Activated gamma-delta T cell (primary cell): ENCODE measurements at places on chromosomes 11 and 22.
A peak's percentile ranks its signal among the peaks of the same experiment; 100 is the strongest.

DNA sequence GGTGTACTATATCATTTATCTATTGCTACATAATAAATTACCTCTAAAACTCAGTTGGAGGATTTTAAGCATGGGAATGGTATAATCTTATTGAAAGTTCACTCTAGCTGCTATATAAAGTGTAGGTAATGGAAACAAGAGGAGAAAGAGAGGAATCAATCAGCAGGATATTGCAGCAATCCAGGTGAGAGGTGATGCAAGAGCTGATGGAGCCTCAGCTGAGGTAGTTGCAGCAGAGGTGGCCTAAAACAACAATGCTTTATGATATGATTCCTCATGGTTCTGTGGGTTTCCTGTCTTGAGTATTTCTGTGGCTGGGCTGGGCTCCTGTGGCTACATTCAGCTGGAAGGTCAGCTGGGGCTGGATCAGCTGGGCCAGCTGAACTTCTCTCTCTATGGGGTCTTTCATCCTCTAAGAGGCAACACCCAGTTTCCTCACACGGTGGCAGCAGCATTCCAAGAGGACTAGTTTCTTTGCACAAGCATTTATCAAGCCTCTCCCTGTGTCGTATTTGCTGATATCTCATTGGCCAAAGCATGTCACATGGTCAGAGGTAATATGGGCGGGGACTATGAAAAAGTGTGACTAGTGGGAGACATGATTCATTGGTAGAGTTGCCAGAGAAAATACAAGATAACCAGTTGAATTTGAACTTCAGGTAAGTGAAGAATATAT is 135.4 kb upstream of the LARGE1 start:
- DNase-seq: no peak

DNA sequence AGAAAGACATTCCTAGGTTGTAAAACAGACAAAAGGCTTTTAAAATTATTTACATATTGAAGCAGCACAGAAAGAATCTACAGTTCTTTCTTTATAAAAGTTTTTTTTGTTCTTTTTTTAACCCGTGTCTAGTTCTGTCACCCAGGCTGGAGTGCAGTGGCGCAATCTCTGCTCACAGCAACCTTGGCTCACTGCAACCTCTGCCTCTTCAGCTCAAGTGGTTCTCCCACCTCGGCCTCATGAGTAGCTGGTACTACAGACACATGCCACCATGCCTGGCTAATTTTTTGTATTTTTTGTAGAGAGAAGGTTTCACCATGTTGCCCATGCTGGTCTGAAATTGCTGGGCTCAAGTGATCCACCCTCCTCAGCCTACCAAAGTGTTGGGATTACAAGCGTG is 3.8 kb upstream of the INCENP start:
- no peak for DNase-seq

DNA sequence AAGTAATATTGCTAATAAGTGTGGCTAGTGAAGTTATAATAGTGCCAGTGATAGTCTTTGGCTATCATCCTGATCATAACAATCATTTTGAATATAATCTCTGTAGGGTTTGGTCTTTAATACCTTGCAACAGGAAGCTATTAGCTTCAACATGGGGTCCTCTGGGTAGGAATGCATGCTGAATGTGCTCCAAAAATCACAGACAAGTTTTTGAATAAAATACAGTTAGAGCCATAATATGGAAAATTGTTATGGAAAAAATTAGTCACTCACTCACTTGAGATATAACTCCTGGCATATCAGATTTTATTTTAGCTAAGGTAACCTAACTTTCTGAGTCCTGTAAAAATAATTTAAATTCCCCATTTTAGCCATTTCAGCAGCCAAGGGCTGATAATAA is 95.4 kb upstream of the MTMR2 start:
- DNase-seq: no peak

GRCh38 chr11:95545116-95545875 is 244.3 kb downstream of the FAM76B start:
- DNase-seq: no peak

- no peak for DNase-seq
These were observed 58.6 kb downstream of the UVRAG start for GRCh38 chr11:75873417-75874221.

DNA sequence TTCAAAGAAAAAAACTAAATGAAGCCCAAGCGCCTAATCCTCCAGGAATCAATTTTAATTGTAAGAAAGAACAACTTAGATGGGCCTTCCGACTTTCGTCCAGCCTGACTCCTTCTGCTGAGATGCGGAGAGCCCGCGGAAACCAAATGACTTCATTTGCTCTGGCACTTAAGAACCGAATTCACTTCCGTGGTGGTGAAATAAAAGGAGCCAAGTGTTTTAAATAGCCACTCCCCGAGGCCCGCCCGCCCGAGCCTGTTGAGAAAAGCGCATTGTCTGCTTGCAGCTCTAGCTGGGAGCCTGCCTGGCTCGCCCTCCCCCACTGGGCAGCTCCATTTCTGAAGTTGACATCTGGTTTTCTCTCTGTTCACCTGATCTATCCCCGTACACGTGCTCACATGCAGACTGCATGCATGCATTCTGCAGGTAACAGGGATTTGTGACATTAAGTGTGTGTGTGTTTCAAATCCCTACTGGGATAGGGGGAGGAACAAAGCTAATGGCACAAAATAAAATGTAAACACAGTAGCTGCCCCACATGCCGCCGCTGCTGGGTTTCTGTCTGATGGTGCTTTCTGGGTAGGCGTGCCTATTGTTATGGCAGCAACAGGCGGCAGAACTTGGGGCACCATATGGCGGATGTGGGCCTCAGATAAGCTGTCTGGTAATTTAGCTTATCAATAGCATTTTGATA is 6.2 kb downstream of the TEAD1 start:
- no peak for DNase-seq

DNA sequence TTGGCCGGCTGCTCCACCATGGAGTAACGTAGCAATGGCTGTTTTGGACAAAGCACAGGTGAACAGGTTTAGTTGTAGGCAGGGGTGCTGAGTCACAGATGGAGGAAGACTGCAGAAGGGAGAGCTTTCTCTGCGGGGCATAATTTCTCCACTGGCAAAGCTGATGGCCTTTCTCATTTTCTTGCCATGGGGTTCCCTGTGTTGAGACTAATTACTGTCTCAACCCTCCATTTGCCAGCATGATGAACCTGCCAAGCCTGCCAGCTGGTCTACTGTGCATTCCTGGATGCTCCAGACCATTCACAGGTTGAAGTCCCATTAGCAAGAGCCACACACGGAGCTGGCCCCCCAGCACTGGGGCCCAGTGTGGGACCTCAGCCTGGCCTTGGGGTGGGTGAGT is 202.4 kb downstream of the BARX2 start:
- no peak for DNase-seq

DNA sequence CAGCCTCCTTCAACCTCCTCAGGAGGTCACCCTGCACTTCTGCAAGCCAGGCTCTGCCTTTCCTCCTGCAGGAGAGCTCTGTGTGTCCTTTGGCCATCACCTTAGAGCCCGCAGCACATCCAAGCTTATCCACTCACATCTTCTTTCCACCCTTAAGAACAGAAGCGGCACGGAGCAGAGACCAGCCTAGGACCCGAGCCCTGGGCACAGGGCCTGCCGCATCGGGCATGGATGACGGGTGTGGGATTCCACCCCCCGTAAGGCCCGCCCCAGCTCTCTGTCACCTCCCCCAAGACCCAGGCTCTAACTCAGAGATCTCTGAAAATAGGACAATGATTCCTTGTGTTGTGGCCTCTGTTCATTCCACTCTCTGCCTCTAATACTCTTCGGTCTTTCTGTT is 42.1 kb upstream of the PHF21B start:
- no peak for DNase-seq

- DNase-seq: no peak
These were observed 18.2 kb upstream of the CCDC134 start for GRCh38 chr22:41782316-41782715.

GRCh38 chr11:122691549-122692150 is 36.1 kb downstream of the UBASH3B start:
- no peak for DNase-seq

DNA sequence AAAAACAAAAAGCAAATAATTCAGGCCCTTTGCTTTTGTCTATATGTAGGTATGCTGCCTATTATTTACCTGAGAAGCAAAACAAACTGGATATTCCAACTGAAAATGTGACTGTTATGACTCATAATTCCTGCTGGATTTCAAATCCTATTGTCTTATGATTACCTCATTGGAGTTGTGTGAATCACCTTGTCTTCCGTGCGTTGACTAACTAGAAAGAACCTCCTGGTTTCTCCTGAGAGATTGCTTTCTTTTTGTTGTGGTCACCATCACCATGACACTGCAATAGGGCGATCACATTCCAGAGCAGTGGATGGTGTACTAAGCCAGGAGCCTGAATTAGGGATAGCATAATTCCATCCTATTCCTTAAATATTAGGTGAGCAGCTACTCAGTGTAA is 23.0 kb upstream of the EXPH5 start:
- no peak for DNase-seq

GRCh38 chr11:27910186-27910931 is 197.6 kb downstream of the KIF18A start:
- DNase-seq: no peak

GRCh38 chr11:73087730-73088129 is 54.4 kb downstream of the FCHSD2 start:
- no peak for DNase-seq

DNA sequence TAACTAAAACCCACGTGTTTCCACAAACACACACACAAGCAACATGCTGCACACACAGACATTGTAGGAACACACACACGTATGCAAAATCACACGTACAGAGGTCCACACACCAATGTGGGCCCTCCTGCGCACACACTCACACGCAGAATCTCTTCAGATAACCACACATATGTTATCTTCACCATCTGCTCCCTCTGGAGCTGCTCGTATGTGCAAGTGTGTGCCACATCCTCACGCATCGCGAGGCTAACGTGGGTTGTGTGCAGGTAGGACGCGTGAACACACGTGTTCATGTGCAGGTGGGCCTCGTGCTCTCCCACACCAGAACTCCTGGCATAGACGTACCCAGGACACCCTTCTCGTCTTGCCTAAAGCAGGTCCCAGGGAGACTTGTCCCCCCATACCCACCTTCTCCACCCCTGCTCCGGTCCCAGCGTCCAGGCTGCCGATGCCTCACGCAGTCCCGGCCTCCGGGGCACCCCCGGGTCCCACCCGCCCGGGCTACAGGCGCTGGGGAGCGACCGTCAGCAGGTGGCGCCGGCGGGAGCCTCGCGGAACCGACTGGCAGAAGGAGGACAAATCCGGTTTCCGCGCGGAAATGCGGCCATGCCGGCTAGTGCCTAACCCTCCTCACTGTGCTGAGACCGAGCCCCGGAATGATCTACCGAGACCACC is 10.3 kb upstream of the IGSF9B start:
- DNase-seq: peak; percentile 22

- DNase-seq: no peak
These were observed 7.4 kb upstream of the EI24 start for GRCh38 chr11:125561924-125562323.

DNA sequence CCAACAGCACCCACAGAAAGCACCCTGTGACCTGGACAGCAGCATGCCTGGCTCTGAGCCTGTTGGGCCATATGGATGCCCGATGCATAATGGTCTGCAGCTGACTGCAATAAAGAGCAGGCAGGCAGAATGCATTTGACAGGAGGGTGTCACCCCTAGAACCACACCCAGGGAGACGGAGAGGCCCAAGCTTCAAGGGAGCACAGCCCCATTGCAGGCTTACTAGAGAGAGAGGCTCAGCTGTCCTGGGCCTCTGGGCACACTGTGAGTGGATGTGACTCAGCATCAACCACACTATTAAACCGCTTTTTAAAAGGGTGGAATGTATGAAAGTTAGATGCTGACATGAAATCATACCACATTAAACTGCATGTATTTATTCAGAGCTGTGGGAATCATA is 365.3 kb downstream of the CTTN start:
- no peak for DNase-seq

GRCh38 chr22:24948356-24949202 is 2.1 kb upstream of the LHFPL7 start:
- no peak for DNase-seq

GRCh38 chr11:94754335-94754734 is 13.8 kb upstream of the AMOTL1 start:
- no peak for DNase-seq

DNA sequence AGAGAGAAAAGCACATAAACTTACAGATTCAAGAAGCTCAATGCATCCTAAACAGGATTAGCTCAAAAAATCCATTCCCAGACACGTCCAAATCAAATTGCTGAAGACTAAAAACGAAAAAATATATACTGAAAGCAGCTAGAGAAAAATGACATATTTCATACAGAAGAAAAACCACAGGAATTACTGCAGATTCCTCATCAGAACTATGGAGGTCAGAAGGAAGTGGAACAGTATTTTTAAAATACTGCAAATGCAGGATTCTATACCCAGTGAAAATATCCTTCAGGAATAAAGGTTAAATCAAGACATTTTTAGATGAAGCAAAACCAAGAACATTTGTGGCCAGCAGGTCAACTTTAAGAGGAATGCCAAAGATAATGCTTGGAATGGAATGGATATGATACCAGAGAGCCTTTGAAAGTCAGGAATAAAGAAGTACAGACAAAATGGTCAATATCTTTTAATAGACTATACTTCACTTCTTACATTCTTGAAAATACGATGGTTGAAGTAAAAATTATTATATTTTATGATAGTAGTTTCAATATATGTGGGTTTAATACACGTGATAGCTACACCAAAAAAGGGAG is 352.9 kb downstream of the CTTN start:
- DNase-seq: no peak

- no peak for DNase-seq
These were observed 39.1 kb downstream of the SLC35F2 start for GRCh38 chr11:107819361-107820014.

DNA sequence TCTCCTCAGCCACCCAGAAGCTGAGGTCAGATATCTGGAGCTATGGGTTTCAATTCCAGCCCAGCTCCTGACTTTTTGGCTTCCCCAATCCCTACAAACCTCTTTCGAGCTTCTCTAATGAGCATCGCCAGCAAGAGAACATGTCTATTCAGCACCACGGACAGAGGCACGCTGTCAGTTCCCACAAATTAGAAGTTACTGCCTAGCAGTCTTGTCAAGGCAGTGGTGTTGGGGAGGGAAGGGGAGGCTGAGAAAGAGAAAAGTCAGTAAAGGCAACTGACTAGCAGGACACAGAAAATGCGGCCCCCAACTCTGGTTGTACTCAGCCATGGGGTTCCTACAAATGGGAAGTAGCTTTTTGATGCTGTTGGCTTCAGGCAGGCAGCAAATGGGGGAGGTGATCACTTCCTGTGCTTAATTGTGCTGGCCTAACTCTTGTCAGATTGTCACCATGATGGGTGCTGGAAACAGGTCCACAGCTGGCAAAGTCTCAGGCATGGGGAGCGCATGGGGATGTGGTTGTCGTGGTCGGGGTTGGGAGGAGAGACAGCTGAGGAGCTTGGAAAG is 205.9 kb downstream of the ST3GAL4 start:
- no peak for DNase-seq

DNA sequence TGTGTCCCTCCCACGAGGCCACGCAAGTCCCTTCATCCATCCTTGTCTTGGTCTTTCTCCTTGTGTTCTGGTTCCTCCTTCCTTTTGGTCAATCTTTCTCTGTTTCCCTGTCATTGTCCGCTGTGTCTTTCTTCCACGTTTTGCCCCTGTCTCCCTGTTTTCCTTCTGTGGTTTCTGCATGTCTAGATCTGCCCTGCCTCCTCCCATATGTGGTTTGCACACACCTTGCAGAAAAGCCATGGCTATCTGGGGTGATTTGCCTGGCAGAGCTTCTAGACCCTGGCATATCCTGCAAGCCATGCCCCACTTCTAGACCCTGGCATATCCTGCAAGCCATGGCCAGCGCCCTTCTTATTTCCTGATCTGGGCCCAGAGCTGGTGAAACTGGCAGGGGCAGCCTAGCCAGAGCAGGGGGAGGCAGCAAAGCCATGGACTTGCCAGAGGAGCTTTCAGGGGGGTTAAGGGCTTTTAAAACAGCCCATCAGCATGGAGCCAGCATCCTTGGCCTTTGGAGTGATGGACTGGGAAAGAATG is 131.6 kb upstream of the NECTIN1 start:
- DNase-seq: no peak
